ENCODE measurements at places on chromosomes 3 and 15. TPM values are rescaled to one million over a fixed set of nuclear protein-coding genes. Genes with fewer than 3 reads are reported as not detected.

The NSUN3 gene
- total RNA-seq, result 12.0 TPM

The P2RY12 gene
- not detected for total RNA-seq

The P2RY1 gene
- total RNA-seq, result 8.6 TPM

The PARP15 gene
- total RNA-seq, result not detected

The TMEM42 gene
- 9.5 TPM for total RNA-seq
